Stimulated activated CD4-positive, alpha-beta T cell treated with anti-CD3 and anti-CD28 coated beads, Interleukin-4, amount 100 ng/mL, for 1 hour (primary cell): ENCODE measurements at places on chromosomes 1 and 21.

GRCh38 chr1:153271711-153272110 is 12.2 kb downstream of the LORICRIN start:
- DNase-seq: no peak

DNA sequence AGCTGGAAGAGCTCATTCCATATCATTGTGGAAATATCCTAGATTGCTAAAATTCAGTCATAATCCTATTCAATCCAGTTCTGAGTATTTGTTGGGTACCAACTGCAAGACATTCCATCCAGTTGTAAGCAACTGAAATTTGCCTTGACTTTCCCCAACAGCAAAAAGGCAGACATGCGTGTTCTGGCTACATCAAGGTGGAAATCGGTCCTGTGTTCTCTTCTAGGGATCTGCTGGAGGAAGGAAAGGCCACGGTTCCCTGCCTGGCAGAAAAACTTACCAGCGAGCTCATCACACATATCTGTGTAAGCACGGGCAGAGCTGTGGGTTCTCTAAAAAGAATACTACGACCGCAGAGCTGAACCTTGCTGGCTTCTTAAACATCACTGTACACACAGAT is 17.5 kb downstream of the MX1 start:
- DNase-seq: no peak

DNA sequence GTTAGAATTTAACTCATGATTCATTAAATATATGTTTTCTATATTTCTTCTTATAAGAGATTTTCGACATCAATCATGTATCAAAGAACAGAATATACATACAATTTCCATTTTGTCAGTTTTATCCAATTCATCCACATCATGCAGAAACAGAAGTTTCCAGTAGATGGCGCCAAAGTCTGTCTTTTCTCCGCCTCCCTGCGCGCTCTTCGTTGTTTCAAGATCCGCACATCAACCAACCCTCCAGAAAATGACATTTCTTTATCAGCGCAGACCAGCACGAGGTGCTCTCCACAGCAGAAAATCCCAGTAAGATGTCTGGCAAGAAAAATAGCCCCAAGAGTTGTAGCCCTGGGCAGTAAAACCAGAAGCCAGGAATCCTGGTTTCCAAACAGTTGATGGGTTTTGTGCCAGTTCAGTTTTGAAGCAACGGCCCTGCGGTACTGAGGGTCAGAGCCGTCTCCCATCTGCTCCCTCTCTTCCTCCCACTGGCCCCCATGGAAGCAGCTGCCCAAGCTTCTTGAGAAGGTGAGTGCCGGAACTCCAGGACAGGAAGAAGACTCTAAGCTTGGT is 38.6 kb upstream of the GPR137B start:
- peak; percentile 46 for DNase-seq

GRCh38 chr1:31108861-31109260 is 43.3 kb upstream of the PUM1 start:
- DNase-seq: no peak

GRCh38 chr1:160953030-160953429 is 1.6 kb downstream of the ITLN2 start:
- DNase-seq: no peak

GRCh38 chr21:43748622-43749021 is 27.5 kb downstream of the CSTB start:
- DNase-seq: no peak

DNA sequence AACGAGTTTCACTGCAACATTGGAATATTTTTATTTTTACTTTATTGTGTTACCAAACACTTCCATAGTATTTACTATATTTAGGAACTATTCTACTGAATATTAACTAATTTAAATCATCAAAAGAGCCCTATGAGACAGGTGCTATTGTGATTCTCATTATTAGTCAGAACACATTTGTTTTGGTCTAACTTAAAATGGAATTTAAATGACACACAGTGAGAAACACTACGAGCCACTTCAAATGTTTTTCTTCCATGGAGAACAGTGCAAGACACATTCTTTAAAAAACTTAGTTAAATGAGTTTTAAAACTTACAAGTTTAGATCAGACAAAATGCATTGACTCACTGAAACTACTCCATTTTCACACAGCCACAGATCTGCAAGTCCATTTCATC is 6.6 kb upstream of the TRAF3IP3 start:
- no peak for DNase-seq

DNA sequence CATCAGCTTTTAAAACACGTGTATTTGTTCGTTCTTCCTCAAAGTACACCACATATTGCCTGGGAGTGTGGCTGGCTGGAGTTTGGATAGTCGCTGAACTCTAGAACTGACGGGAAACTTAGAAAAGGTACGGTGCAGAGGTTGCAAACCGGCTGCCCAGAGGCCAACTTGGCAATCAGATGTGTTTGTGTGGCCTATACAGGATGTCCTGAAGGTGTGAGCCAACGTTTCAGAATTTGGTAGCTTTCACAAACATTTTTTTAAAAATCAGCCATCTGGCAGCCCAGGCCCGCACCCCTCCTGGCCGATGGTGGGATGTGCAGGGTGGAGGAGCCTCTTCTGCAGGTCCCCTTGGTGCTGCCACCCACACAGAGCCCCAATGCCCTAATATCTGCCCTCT is 73.6 kb upstream of the SLC25A33 start:
- no peak for DNase-seq

DNA sequence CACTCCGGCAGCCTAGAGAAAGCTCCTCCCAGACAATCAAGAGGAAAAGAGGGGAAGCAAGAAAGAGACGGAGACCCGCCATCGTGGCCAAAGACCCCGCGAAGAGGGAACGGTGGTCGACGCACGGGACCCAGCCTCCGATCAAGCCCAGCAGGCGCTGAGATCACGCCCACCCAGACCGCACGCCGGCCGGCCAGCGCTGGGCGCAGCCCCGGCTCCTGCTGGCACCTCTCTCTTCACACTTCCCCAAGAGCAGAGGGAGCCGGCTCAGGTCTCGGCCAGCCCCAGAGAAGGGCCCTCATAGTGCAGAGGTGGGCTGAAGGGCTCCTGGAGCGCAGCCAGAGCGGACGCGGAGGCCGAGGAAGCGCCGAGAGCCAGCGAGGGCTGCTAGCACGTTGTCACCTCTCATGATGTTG is 918.4 kb upstream of the ADAMTS5 start:
- DNase-seq: no peak

- no peak for DNase-seq
Measured at GRCh38 chr1:15876357-15877055, 29.0 kb downstream of the SPEN start.

- DNase-seq: no peak
Measured at GRCh38 chr21:42474043-42474831, 21.8 kb downstream of the RSPH1 start.

- no peak for DNase-seq
Measured at GRCh38 chr1:165696625-165697100, 1.7 kb downstream of the ALDH9A1 start.

DNA sequence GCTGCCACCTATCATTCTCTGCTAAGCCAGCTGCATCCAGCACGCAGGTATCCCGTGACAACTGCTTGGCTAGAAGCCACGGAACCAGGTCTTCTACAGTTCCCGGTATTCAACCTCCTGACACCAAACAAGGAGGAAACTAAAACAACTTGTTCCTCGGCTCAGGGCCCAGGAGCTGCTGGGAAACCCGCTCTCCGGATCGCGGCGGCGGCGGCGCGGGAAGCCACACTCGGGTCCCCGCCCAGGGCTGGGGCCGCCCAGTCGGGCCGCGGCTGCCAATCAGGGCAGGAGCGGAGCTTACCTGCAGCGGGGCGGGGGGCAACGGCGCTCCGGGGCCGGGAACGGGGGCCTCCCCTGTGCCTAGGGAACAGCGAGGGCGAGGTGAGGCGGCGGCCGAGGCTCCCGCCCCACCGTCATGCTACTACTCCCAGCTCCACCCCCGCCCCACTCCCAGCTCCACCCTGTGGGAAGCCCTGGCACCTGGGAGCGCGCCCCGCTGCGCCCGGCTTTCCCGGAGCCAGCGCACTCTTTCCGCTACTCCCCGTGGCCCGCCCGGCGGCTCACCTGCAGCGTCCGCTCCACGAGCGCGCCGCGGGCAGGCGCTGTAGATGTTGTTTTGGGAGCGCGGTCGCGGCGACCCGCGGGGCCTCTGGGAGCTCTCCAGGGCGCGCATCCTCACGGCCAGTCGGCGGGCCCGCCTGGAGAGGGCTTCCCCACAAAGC is 12.1 kb downstream of the IL24 start:
- peak; percentile 61 for DNase-seq

DNA sequence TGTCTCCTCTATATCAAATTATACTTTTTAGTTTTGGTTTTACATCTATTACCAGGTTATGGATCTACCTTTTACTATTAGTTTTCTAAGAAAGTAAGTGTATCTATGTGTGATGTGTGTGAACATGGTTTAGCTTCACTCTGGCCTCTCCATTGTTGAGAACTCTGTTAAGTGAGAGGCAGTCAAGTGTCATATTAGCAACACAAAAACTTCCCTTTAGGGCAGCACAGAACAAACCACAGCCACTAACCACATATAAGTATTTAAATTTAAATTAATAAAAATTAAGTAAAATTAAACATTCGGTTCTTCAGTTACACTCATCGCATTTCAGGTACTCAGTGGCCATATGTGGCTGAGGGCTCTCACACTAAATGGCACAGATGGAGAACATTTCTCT is 96.6 kb downstream of the DPYD start:
- no peak for DNase-seq

DNA sequence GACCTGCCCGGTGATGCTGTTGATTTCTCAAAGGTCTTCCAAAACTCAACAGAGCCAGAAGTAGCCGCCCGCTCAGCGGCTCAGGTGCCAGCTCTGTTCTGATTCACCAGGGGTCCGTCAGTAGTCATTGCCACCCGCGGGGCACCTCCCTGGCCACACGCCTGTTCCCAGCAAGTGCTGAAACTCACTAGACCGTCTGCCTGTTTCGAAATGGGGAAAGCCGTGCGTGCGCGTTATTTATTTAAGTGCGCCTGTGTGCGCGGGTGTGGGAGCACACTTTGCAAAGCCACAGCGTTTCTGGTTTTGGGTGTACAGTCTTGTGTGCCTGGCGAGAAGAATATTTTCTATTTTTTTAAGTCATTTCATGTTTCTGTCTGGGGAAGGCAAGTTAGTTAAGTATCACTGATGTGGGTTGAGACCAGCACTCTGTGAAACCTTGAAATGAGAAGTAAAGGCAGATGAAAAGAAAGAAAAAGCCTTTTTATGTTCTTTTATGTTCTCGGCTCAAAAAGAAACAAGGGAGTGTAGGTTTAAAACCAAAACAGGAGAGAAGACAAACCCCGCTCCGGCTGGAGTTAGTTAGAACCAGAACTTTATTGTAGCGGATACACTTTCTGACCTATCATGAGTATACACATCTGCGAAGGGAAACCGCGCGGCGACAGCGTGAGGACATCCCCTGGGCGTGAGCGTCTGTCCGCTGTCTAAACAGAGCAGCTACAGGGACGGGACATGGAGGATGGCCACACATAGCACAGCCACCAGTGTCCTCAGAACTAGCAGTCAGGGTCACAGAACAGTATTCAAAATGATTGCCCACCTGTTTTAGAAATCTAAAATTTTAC is 77.1 kb downstream of the PIK3CD start:
- DNase-seq: peak; percentile 70

GRCh38 chr1:109636201-109636952 is 16.7 kb downstream of the AMPD2 start:
- DNase-seq: no peak

GRCh38 chr1:45001011-45001481 is 10.1 kb downstream of the HECTD3 start:
- no peak for DNase-seq

DNA sequence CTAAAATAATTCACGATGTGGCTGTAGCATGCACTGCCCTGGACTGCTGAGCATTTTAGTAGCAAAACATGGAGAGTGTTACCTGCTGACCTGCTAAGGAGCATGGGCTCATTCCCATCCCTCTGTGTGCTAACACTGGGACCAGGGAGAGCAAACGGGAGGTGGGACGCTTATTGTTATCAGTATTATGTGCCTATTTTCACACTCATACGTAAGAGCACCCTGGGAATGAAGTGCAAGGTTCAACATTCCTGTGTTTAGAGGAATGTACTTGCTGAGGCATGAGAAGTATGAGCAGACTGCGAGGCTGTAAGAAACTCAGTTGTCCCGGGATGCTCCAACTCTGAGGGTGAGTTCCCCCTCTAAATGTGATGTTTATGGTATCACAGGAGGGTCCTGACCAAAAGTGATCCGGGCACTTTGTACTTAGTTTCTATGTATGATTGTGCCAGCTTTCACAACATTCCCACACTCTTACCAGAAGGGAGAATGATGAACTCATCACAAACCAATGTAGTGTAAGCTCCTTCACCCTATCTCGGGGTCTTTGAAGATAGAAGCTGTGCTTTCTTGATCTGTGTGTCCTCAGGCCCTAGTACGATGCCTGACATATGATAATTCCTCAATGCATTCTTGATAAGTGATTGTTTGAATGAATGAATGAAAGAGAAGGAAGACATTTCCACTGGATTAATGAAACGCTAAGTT is 164.8 kb downstream of the KCNJ6 start:
- DNase-seq: no peak

GRCh38 chr1:224127925-224128819 is 14.3 kb downstream of the FBXO28 start:
- no peak for DNase-seq

GRCh38 chr1:230515451-230516145 is 89.5 kb upstream of the PGBD5 start:
- no peak for DNase-seq

DNA sequence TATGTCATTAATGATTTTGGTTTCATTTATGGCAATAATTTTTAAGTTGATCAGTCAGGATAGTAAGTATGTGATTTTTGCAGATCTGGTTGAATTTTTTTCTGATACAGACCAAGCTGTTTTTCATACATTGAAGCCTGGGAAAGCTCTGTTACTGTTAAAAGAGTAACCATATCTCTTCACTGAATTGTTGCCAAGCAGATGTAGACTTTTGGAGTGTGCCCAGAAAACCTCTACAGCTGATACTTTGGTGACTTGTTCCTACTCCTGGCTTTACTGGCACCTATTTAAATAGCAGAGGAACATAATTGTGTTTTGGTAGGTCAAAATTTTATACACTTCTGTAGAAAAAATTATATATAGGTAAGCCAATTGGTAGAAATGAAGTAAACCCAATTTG is 49.4 kb downstream of the NFIA start:
- no peak for DNase-seq

DNA sequence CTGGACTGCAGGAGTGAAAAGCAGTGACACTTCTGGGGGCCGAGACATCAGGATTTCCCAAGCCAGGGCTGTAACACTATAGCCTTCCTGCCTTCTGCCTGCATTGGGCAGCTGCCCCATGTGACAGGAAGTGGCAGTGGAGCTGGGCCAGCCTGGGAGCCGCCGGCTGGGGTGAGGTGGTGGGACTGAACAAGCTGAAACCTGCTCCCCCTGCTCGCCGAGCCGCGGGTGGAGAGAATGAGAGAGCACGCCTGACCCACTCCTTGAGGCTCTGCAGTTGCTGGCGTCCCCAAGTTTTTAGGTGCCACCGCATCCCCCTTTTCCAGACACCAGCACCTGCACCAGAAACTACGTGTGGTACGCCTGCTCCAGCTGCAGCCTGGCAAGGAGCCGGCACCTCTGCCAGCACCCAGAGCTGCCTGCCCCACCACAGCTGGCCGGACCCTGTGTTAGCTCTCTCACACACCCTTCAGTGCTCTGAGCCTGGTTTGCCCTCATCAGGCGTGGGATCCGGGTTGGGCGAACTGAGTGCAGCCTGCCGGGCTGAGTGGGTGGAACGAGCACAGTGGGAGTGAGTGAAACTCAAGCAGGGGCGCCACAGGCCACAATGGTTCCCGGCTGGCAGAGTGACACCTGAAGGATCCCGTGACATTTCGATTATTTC is 119.4 kb downstream of the AKT3 start:
- DNase-seq: no peak

GRCh38 chr1:243917863-243918565 is 68.0 kb upstream of the AKT3 start:
- DNase-seq: no peak

- no peak for DNase-seq
Measured at GRCh38 chr1:159161719-159162026, 9.7 kb upstream of the CADM3 start.
